ENCODE measurements at places on chromosomes 12 and 14.

- DNase-seq = no peak
Measured at GRCh38 chr14:106875503-106875902, 1349.1 kb downstream of the TMEM121 start.

DNA sequence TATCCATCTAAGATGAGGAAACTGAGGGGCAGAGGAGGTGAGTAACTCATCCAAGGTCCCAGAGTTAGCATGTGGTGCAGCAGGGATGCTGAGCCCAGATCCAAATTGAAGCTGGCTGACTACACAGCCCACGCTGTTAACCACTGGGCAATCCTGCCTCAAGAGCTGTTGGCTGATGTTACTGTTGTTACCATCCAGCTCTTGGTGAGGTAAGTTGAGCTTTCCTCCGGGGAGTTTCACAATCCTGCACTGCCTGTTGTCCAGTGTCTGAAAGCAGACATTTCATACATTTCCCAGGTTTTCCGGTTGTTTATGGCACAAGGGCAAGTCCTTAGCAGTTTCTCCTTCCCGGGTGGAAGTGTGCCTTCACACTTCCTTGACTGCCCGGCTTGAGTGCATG lies 14.5 kb downstream of the CYP46A1 start:
- DNase-seq = no peak

DNA sequence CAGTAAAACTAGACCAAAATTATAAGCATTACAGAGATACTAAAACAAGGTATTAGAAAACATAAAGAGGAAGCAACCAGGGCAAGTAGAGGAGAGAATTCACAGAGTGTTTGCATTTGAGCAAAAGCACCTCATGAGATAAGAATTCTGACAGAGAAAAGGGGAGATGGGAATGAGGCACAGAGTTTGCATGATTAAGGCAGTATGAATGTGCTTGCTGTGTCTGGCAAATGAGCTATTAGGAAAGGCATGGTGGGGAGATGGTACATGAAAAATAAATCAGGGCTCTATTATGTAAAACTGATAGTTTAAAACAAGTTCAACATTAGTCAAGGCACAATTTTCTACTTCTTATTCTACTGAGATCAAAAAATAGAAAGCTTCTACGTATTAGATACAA lies 23.1 kb downstream of the GARIN6 start:
- no peak for DNase-seq

DNA sequence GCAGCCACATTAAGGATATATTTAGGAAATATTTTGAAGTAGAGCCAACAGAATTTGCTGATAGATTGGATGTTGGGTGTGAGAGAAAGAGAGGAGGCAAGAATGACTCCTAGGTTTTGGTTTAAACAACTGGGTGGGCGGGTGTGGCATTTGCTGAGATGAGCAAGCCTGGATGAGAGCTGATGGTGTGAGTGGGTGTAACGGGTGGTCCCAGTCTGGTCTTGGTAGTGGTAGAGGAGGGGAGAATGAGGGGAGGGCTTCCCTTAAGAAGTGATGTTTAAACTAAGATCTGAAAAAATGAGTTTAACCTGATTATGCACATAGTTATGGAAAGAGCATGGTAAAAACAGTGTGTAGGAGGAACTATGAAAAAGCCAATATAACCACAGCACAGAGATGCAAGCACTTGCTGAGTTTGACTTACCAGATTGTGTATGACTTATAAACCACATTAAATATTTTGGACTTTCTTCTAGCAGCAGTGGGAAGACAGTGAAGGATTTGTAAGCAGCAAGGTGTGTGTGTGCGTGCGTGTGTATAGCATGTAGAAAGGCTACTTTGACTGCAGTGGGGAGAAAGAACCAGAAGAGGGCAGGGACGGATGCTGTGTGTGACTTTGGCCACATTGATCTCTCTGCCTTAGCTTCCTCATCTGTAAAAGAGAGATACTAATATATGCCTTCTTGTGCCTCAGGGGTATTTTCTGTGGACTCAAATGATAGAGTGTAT lies 139.7 kb downstream of the PRIMA1 start:
- no peak for DNase-seq

DNA sequence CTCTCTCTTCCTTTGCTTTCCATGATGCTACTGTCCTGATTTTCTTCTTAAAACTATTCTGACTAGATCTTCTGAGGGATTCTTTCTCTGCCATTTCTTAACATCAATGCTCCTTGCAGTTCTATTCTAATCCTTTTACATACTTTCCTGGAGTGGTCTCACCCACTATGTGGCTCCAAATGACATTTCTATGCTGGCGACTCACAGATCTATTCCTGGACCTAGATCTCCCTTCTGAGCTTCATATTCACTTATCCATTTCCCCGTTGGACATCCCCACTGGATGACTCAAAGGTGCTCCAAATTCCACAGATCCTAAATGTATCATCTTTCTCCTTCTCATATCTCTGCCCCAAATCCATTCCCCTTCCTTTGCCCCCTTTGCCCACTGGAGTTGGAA lies 4.1 kb downstream of the TEP1 start:
- DNase-seq = no peak

DNA sequence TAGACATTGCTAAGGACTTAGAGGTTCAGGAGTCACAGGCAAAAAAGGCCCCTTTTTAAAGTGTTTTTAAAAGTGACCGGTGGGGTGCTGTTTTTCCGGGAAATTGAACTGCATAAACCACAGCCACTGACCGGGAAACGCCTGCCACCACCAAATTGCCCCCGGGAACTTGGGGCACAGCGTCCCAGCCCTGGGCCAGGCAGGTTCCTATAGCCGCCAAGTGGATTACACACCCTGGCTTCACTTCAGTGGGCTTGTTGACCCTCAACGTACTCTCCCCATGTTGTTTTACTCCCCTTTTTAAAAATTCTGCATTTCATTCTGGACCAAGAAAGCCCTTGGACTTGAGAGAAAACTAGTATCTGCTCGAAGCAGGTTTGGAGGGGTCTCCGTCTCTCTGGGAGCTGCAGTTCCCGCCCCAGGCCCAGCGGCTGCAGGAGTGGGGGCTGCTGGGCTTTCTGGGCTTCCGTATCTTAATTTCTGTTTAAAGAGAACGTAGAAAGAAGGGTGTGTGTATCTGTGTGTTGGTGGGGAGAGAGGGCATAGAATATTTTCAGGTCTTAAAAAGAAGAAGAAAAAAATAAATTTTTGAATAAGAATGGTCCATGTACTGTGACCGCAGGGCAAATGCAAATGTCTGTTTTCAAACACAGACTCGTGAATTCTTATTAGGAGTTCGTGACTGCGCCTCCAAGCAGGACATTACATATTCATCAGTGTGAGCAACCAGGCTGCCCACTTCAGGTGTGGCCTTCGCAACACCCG lies 82.9 kb downstream of the PAPOLA start:
- DNase-seq = no peak

- no peak for DNase-seq
Measured at GRCh38 chr12:623865-624372, 39.3 kb downstream of the NINJ2 start.

- no peak for DNase-seq
Measured at GRCh38 chr14:87087881-87088280, 905.1 kb downstream of the GALC start.

DNA sequence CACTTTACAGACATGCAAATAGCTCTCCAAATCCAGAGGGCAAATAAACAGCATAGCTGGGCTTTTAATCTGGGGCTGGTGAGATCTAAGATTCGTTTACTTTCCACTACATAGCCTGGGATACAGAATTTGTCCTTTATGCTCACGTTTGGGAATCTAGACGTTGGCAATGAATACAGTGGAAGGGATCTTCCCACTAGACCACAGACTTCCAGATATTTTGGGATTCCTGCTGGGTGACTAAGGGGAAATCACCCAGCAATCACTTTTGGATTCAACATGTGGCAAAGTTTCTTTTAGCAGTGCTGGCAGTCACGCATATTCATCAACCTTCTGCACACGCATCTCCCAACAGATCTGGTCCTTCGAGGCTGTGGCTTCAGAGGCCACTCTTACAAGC lies 23.5 kb downstream of the APPL2 start:
- no peak for DNase-seq

GRCh38 chr14:95361373-95362137 lies 41.8 kb upstream of the CLMN start:
- peak; percentile 3 for DNase-seq

DNA sequence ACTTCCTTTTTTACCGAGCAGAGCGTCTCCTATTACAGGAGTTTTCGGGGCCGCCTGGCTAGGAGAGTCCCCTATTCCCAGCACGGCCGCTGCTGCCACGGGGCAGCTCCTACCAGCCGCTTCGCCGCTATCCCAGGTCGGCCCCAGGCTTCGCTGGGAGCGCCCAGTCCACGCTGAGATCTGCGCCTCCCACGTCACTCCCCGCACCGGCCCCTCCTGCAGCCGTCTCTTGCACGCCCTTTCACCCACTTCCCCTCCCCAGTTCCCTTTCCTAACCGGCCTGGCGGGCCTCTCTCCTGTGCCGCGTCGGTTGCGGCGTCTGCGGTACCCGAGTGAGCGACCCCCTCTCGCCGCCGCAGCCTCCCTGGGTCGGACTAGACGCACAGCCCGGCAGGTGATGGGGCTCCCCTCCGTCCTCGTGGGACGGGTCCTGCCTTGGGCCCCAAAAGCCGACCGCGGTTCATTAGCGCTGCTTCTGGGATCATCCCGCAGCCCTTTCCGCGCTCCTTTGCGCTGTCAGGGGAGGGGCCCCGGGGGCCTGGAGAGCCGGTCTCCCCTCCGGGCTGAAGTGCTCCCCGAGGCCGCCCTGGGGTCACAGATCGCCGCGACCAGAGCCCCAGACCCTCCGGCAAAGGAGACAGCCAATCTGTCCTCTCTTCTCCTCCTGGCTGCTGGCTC lies 1318.4 kb downstream of the TMEM121 start:
- DNase-seq = peak; percentile 56

DNA sequence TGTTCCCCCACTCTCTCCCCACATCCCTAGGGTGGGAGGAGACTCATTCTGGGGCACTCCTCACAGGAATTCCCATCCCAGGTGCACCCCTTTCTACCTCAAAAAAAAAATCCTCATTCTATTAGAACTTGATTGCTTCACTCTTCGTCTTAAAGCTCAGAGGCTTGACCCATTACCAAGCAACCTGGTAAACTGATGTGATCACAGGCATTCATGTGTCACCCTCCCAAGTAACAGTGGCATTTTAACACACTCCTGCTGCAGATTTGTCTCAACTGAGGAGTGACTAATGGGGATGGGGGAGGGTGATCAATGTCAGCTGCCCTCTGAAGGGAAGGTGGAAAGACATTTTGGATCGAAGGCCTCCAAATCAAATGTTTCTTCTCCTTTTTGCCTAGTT lies 78.1 kb upstream of the PTHLH start:
- DNase-seq = no peak

GRCh38 chr12:45326358-45326975 lies 110.6 kb downstream of the ANO6 start:
- DNase-seq = no peak

DNA sequence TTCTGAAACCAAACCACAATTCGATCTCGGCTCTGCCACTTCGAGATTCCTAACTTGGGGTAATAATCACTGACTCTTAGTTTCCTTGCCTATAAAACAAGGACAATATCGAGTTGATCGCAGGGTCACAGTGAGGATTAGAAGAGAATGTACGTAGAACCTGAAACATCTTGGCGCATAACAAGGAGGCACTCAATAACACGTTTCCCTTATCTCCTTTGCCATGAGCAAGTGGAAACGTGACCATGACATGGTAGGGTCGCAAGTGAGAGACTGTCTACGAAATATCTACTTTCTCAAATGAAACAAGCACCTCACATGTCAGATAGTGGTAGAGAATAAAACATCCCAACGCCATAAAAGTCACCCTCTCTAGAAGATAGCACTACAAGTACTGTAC lies 2.3 kb downstream of the DICER1 start:
- no peak for DNase-seq

DNA sequence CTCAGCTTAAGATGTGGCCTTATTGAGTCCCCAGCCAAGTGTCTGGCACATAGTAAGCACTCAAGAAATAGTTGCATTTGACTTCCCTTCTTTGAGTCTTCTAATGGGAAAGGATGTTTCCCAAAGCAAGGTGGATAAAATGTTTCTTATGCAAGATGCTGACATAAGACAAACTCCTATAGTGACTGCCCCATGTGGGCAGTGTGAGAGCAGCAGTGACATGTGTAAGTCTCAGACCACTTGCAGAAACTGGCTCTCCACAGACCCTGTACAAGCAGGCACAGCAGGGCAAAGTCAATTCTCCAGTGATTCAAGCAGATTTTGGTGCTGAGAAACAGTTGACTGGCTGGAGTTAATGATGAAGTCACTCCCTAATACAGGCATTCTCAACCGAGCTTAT lies 255.3 kb downstream of the ANO2 start:
- DNase-seq = no peak

DNA sequence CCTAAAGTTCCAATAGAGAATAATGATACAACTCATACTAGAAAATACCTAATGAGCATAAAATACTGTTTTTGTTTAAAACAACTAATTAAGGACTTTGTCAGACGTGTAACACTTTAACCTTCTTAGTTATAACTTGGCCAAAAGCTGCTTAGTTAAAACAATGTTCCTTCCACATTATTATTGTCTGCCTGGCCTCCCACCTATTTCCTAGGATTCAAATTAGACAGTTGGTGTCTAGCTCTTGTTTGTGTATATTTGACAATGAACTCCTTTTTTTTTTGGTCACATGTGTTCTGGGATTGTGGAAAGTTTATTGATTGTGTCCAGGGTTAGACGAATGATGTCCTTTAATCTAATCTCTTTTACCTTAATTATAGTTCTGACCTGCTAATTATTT lies 67.6 kb upstream of the PSMA6 start:
- DNase-seq = no peak
